Renal cortex interstitium (tissue), 15 donors: ENCODE measurements at places on chromosomes 2 and 18.

- DNase-seq, result no peak
Observed at GRCh38 chr2:124121760-124122275, 96.7 kb downstream of the CNTNAP5 start.

- no peak for DNase-seq
Observed at GRCh38 chr2:173681881-173682650, 283.1 kb downstream of the SP3 start.

DNA sequence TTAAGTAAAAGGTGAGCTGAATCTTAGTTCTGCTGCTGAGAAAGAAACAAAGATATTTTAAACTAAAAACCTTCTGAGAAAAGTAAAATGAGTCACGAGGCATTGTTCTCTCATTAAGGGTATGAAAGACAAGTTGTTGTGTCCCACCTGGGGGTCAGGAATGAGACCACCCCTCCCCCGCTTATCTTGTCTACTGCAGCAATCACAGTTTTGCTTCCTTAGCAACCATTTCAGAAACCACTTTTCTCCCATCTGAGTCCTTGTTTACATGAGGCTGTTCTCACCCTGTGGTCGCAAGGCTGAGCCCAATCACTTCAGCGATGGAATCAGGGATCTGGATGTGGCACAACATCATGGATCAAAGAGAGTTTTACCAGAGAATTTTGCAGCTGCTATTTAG is 377.6 kb upstream of the NETO1 start:
- DNase-seq, result no peak

- DNase-seq, result no peak
Observed at GRCh38 chr2:171315781-171316180, 118.0 kb downstream of the METTL8 start.

DNA sequence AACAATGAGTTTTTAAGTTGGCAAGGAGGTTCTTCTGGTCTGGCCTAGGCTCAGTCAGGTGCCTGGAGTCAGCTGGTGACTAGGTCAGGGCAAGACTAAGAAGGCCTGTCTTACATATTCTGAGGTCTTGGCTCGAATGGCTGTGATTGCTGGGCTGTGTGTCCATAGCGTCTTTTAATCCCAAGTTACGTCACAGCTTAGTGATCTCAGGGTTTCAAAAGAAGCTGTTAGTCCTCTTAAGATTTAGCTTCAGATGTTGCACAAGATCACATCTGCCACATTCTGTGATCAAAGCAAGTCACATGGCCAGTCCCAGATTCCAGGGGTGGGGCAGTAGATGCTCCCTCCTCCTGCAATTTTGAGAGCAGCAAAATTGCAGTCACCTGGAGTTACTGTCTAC is 61.3 kb downstream of the PKP4 start:
- DNase-seq, result no peak

- no peak for DNase-seq
Observed at GRCh38 chr2:109197491-109198418, 68.8 kb downstream of the SH3RF3 start.

GRCh38 chr18:73948497-73948896 is 199.1 kb downstream of the FBXO15 start:
- no peak for DNase-seq

DNA sequence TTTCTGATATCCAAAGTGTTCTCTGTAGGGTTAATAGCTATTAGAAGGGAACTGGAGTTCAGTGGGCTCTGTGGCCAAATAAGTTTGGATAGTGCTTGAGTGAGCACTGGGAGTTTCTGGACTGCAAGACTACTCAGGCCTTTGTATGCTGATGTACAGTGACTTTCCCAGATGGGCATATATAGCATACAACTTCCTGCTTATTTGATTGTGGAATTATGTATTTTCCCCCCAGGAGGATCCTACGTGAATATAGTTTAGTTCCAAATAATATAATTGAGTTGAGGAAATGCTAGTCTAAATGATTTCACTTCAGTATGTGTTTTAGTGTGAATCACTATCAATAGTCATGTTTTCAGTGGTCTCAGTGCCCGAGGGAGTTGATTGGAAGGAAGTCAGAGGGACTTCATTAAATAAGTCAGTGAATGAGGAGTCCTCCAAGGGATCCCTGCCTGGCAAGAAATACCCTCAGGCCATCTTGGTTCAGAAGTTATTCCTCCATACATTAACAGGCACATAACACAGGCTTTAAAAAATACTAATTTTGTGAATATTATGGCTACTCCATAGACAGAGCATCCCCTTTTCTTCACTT is 251.4 kb downstream of the PRKCE start:
- DNase-seq, result no peak

DNA sequence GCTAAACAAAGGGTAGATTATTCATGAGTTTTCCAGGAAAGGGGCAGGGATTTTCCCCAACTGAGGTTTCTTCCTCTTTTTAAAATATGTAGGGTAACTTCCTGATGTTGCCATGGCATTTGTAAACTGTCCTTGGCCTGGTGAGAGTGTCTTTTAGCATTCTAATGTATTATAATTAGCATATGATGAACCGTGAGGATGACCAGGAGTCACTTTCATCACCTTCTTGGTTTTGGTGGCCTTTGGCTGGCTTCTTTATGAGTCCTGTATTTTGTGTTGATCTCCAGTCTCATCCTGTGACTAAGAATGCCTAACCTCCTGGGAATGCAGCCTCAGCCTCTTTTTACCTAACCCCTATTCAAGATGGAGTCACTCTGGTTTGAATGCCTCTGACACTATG is 391.0 kb upstream of the LINC00305 start:
- no peak for DNase-seq

- DNase-seq, result no peak
Observed at GRCh38 chr2:171792157-171792556, 101.9 kb downstream of the SLC25A12 start.

DNA sequence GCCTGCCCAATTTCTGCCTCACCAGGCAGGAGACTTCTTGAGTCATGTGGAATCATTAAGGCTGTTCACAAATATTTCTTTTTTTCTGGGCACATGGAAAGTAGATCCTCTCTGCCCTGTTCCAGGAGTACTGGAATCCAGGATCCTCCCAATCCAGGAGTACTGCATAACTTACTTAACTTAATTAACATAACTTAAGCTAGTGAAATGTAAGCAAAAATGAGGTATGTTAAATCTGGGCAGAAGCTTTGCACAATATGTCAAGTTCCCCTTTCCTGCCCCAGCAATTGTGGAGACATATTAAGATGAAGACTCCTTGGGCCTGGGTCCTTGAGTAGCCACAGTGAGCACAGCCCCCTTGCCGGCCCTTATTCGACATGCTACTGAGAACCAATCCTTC is 3.2 kb downstream of the CD207 start:
- DNase-seq, result no peak

DNA sequence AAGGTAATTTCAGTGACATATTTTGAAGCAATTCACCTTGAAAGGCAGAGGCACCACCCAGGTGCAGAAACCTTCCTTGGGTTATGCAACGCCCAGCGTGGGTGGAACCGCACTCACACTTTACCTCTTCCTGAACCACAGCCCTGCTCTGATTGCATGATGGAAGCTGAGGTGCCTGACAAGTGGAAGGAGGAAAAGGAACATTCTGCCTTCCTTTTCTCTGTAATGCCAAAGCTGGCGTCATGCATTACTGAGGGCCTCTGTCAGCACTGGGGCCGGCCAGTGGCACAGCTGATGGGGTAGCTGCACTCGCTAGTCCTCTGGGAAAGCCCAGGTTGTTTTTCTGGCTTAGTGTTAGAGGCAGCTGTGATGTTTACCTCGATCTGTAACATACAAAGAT is 266.5 kb downstream of the NEDD4L start:
- DNase-seq, result no peak

- no peak for DNase-seq
Observed at GRCh38 chr18:35642802-35643201, 61.3 kb downstream of the GALNT1 start.

- no peak for DNase-seq
Observed at GRCh38 chr2:84719434-84719833, 161.4 kb downstream of the TRABD2A start.

GRCh38 chr18:70276416-70277191 is 12.2 kb upstream of the SOCS6 start:
- no peak for DNase-seq

- DNase-seq, result no peak
Observed at GRCh38 chr18:58955738-58956137, 91.1 kb downstream of the ZNF532 start.

GRCh38 chr2:169891593-169892298 is 64.5 kb downstream of the UBR3 start:
- DNase-seq, result no peak

GRCh38 chr2:101961338-101962191 is 30.2 kb upstream of the IL1R2 start:
- peak; percentile 61 for DNase-seq

- DNase-seq, result no peak
Observed at GRCh38 chr2:104599787-104600510, 254.0 kb upstream of the POU3F3 start.

GRCh38 chr2:18741895-18742732 is 152.7 kb upstream of the NT5C1B start:
- no peak for DNase-seq

- DNase-seq, result no peak
Observed at GRCh38 chr2:219199470-219200211, 6.9 kb upstream of the ZFAND2B start.

DNA sequence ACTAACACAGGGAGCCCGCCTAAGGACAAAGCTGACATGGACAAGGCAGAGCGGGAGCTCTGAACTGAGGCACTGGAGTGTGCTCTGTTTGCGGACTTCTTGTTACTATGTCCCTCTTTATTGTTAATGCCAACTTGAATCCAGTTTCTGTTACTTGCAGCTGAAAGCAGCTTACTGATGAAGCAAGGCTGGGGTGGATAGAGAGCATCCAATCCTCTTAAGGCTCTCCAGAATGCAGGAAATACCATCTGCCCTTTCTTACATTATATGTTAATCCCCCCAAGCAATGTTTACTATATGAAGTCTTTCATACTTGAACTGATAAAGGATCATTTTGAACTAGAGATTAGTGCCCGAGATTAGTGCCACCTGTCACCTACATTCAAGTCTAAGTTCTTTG is 9.4 kb downstream of the FAM210A start:
- DNase-seq, result no peak

DNA sequence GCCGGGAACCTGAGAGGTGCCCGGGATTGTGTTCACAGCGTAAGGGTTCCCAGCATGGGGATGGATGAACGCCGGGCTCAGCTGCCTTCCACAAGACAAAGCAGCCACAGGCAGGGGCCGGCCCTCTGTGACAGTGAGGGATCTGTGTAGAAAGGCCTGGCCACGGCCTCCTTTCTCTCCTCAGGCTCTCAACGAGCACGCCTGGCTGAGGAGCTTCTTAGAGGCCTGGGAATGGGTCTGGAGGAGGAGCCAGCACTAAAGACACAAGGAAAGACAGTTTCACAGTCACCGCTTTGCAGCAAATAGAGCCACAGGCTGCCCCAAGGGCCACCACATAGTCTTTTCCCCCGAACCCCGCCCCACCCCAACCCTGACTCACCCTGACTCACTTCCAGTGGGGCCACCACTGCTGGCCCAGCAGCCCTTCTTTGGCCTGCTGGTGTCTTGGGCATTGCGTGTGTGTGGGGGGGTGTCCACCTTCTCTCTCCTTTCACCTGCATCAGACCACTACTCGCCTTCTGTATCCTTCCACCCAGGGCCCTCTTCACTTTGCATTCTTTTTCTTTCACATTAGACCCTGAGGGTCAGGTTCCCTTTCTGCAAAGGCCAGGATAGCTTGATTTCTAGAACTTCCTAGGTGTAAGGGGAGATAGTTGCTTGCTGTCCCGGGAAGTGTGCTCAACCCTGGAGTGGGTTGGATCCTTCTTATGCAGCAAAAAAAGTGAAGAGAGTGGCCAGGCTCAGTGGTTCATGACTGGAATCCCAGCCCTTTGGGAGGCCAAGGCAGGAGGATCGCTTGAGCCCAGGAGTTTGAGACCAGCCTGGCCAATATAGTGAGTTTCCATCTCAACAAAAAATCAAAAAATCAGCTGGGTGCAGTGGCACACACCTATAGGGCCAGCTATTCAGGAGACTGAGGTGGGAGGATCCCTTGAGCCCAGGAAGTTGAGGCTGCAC is 19.3 kb upstream of the HPCAL1 start:
- DNase-seq, result no peak

- no peak for DNase-seq
Observed at GRCh38 chr2:155815275-155815674, 517.2 kb downstream of the NR4A2 start.

DNA sequence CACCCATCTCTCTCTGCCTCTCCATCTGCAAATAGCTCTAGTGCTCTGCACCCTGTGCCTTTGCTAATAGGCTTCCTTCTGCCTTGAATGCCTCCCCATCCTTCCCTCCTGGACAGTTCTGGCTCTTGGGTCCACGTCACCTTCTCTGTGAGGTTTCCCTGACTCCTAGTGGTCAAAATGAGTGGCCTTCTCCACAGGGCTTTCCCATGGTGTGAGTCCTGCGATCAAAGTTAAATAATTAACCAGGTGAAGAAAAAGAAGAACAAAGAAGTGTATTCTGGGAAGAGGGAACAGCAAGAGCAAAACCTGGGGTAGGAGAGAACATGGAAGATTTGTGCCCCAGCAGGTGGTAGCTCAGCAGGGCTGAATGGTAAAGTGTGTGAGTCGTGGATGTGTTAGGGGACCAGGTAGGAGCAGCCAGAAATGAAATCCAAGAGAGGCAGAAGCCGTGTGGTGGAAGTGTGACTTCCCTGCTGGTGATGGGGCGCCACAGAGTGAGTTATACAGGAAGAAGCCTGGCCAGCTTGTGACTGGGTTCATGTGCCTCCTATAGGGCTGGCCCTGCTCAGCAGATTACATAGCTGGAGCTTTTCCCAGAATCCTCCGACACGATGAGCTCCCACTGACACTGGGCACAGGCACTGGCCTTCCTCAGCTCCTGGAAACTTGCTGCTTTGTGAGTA is 93.8 kb upstream of the LDAH start:
- DNase-seq, result no peak

- DNase-seq, result no peak
Observed at GRCh38 chr18:22172594-22173049, 3.2 kb downstream of the GATA6 start.

DNA sequence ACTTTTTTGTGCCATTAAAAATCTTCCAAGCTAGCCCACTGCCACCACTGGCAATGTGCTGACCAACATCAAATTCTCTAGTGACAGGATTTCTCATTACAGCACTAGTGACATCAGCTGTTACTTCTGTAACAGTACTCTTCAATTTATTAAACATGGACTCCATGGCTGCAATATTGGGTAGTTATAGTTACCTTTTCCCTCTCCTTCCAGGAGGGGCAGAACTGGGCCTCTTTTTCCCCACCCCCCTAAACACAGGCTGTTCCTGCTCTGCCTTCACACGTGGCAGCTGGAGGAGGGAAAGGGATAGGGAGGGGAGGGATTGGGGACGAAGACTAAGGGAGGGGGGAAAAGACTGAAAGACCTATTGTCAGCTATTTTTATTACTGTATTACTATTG is 38.1 kb downstream of the TRAK2 start:
- no peak for DNase-seq
